ENCODE measurements at places on chromosomes 3 and 15.

DNA sequence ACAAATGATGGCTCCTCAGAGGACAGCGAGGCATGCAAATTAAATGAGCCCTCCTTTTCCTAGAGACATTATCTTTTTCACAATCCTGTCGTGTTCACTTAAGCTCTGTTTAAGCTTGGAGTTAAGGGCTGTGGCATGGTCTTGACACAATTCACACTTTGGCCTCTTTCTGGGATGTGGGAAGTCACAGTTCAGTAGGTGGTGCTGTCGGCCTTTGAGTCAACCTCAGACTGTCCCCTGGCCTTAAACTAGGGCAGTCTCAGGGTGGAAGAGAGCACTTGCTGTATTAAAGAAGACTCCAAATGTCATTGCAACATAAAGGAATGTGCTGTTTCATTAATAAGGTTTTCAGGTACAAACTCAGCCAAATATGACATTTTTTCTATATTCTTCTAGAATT is 351.0 kb downstream of the MCTP2 start:
- DNase-seq: no peak

- no peak for DNase-seq
Measured at GRCh38 chr15:57458356-57458781, 82.1 kb downstream of the CGNL1 start.

- no peak for DNase-seq
Measured at GRCh38 chr3:151402349-151402748, 17.8 kb upstream of the P2RY12 start.

- peak; percentile 38 for DNase-seq
Measured at GRCh38 chr3:12766541-12766940, 7.5 kb upstream of the TMEM40 start.

DNA sequence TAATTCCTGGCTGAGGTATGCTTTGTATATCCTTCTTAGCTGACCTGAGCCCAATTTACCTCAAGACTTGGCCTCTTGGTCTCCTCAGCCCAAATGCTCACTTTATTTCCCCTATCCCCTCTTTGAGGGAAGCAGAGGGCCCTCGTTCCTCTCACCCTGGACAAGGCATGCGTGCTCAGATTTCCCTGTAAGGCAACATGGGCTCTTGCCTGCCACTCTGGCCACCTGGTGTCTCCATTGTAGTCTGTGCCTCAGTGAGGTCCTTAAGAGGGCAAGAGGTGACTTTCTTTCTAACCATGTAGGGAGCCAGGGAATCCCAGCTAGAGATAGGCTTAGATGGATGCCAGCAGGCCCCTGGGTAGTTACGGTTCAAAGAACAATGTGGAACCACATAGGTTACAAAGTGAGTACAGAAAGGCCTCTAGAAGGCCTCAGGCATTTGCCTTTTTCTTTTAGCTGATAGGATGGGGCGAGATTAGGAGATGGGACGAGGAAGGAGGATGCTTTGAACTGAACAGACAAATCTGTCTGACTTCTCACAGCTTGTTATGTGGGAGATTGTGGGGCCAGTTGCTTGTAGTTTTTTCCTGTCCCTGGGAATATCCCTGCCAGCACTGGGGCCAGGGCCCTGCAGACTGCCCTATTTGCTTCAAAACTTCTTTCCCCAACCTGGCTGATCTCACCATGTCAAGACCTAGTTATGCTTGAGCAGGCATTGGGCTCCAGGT is 1.1 kb upstream of the INTS14 start:
- DNase-seq: no peak

DNA sequence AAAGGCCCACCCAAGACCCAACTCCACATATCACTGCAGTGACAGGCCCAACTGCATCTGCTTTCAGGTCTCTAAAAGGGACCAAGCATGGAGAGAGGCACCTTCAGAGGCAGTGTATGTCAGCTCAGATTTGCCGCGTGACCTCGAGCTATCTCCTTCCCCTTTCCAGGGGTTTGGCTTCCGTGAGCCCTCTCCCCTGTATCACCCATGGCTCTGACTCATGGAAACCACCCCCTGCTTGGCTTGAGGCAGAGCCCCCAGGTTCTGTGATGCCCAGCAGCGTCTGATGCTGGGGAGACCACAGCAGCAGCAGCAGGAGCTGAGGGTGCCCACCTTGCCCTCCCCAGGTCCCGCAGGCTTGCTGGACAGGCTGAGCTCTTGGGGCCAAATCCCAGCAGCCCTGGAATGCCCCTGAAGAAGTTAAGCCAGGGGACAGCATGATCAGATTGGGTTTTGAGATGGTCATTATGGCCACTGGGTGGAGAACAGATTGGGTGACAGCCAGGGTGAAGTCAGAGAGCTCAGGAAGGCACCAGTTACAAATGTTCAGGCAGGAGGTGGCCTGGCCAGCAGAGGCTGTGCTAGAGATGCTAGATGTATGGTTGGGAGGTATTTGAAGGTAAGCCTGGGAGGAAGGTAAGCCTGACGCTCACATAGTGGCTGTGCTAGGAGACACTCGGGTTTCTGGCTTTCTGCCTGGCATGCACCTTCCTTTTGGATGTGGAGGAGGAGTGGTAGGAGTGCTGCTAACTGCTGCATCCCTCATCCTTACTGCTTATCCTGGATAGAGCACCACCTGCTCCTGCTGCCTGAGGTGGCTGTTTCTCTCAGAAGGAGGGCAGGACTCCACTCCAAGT is 42.9 kb downstream of the FGD5 start:
- DNase-seq: no peak

DNA sequence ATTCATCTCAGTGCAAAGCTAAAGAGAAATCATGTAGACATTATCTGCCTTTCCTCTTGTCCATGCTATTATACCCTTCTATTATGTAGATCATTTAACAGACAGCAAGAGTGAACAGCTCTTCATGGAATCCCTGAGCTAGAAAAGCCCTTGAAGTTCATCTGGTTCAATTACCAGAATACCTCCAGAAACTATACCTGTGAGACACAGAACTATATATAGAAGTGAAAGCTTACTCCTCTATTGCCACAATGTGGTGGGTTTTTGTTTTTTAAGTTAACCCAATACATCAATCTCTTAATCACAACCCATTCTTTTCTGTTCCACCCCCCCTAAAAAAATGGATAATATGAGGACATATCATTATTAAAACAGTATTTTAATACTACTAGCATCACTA is 347.7 kb downstream of the PLCL2 start:
- no peak for DNase-seq

DNA sequence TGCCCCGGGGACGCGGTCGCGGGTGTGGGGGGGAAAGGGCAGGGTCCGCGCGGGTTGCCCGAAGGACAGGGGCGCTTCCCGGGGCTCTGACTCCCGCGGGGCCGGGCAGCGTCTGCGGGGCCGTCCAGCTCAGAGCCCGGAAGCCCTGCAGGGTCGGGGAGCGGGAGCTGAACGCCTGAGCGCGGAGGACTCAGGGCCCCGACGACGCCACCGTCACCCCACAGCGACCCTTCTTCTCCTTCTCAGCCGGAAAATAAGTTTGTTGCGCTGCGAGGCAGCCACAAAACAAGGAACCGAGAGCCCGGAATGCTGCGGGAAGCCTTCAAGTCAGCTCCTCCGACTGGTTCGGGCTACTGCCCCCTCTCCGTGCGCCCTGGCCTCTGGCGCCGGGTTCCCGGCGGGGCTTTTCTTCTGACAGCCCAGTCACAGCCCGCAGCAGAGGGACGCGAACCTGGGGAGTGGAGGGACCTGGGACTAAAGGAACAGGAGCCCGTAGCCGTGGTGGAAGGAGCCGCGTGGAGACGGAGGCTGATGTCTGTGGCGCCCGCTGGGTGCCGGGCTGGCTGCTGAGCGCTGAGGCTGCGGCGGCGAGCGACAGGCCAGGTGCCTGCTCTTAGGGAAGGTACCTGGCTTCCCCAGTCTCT is 484 bp downstream of the CNTN4 start:
- DNase-seq: no peak

DNA sequence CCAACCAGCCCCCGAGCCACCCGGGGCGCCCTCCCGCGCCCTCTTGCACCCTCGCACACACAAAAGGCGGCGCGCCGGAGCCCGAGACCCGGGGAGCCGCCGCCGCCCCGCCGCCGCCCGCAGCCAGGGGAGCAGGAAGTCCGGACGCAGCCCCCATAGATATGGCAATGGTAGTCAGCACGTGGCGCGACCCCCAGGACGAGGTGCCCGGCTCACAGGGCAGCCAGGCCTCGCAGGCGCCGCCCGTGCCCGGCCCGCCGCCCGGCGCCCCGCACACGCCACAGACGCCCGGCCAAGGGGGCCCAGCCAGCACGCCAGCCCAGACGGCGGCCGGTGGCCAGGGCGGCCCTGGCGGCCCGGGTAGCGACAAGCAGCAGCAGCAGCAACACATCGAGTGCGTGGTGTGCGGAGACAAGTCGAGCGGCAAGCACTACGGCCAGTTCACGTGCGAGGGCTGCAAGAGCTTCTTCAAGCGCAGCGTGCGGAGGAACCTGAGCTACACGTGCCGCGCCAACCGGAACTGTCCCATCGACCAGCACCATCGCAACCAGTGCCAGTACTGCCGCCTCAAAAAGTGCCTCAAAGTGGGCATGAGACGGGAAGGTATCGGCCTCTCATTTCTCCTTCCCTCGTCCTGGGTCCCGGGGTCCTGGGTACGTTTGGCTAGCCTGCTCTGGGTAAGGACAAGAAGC is 1.6 kb downstream of the NR2F2 start:
- no peak for DNase-seq

GRCh38 chr15:99283717-99284116 is 32.4 kb downstream of the LRRC28 start:
- peak; percentile 15 for DNase-seq

DNA sequence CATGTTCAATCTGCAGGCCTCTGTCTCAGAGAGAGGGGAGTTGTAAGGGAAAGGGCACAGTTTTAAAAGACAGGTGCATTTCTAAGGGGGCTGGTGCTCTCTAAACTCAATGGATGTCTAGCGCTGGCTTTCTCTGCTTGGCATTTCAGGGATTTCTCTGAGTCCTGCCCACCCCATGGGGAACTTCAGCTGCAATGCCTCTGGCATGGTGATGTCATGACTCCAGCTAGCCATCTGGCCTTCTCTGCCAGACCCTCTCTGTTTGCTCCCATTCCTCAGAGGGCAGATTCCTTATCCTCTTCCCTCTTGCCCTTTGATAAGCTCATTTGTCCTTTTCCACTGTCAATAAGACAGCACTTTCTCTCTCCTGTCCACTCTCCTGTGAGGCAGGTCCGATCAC is 40.8 kb downstream of the RPLP1 start:
- no peak for DNase-seq
